ENCODE measurements at places on chromosomes 11 and 22.

- peak; percentile 20 for DNase-seq
Measured at GRCh38 chr11:124415356-124415923, 9.2 kb downstream of the OR8B4 start.

DNA sequence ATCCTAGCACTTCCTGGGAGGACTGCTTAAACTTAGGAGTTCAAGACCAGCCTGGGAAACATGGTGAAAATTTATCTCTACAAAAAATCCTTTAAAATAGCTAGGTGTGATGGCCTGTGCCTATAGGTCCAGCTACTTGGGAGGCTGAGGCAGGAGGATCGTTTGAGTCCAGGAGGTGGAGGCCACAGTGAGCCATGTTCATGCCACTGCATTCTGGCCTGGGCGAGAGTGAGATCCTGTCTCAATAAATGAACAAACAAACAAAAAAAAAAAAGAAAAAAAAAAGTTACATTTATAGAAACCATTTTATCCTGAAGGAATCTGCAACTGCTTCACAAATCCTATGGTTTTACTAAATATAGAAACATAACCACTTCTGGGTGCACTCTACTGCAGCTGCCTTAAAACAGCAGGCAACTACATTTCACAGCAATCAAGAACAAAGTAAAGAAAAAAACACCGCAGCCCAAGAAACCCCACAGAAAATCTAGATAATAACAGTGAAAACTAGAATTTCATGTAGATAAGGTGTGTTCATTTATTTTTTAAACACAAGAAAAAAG, 75.9 kb upstream of the GAB2 start:
- no peak for DNase-seq

GRCh38 chr11:8338138-8338537, 74.5 kb upstream of the LMO1 start:
- peak; percentile 4 for DNase-seq

- no peak for DNase-seq
Measured at GRCh38 chr22:46350121-46350520, 14.6 kb downstream of the TRMU start.

- DNase-seq = no peak
Measured at GRCh38 chr22:49086181-49086580, 741.5 kb downstream of the BRD1 start.

DNA sequence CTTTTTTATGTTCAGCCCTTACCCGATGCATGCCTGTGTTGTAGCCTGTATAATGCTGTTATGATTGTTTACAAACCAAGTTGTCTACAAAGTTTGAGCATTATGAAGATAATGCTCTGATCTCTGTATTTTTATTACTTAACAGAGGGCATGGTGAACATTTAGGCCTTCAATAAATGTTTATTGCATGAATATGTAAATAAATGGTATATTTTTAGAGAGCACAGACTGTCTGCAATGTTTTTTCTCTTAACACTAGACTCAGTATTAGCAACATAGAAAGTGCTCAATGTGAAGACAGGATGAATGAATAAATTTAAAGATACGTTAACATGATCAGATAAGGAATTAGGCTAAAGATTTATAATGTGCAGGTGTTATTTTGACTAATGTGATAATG, 130.9 kb downstream of the UVRAG start:
- DNase-seq = no peak

DNA sequence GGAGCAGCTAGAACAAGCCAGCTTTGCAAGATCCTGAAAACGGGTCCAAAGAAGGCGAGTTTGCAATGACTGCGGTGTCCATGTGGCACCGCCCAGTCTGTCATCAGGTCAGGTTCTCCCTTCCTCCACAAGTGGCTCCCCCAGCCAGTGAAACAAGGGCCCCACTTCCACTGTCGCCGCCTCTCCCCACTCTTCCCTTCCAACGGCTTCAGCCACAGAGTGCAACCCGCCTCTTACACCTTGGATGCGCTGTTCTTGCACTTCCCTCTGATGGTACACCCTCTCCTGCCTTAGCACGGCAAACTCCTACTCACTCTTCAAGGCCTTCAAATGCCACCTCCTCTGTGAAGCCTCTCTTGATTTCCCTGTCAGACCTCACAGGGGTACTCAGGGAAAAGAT, 10.8 kb upstream of the TCF20 start:
- DNase-seq = no peak

DNA sequence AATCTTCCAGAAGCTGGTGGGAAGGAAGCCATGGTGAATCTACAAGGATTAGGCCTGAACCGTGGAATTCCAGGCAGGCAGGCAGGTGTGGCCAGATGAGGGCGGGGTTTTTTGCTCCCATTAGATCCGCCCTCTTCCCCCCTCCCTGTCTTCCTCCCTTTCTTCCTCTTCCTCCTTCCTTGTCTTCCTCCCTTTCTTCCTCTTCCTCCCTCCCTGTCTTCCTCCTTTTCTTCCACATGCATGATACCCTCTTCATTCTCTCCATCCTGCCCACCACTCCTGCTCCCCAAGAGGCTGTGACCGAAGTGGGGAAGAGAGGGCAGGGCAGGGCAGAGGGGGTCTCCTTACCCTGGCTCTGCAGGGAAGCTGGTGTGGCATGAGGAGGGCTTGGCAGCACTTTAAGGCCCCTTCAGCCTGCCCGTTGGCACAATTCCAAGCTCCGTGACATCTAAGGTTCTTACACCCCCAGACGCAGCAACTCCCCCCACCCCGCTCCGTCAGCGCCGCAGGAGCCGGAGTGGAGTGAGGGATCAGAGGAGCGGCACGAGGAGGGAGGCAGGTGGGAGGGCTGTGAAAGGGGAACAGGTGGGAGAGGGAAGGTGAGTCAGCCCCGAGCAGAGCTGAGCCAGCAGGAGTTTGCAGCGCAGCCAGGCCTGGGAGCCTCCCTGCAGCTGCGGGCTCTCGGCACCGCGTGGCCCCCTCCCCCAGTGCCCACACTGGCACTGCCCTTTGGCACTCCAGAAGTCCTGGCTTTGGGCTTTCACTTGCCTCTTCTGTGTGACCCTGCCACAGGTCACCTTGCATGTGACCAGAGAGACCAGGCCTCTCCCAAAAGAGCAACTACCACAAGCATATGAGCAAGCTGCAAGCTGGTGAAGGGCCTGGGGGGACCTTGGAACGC, 32.1 kb downstream of the KCNJ4 start:
- DNase-seq = no peak

- DNase-seq = no peak
Measured at GRCh38 chr11:18277565-18278271, 11.7 kb downstream of the SAA1 start.

DNA sequence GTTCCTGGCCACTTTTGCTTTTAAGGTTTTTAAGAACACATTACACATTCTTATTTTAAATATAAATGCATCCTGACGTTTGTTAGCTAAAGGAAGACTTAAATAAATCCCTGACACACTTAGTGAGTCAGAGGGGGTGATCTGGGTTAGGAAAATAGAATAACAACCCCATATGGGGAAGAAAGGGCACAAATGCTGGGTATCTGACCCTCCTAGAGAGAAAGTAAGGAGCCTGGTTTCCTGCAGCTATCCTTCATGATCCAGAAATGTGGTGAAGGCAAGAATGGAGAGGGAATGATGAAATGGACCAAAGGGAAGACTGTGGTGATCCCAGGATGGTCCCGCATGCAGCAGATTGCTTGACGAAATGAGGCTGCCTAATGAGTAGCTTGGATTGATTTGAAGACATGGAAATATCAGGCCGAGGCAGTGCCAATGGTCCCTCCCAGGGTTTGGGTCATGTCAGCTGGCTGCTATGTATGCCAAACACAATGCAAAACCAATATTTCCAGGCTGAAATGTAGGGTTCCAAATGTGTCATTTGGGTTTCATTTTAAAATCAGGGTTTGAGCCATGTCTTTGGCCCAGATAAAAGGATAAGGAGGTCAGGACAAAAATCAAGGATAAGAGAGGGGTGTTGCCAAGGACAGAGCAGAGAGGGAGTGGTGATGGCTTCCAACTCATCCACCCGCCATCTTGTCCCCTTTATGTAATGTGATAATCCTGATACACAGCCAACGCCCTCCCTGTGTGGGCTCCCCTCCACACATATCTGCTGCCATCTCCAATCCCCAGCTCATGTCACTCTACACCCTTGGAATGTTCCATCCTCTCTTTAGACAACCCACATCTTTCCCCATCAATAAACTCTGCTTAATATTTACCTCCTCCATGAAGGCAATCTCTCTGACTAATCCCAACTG, 135.1 kb upstream of the PITPNB start:
- no peak for DNase-seq

- no peak for DNase-seq
Measured at GRCh38 chr22:49740242-49740641, 87.4 kb downstream of the BRD1 start.

All from CD4-positive, alpha-beta T cell treated with Interleukin-4 for 4 hours (primary cell).